ENCODE measurements at places on chromosomes 7 and 10.

GRCh38 chr7:28102797-28103196 lies 77.8 kb downstream of the JAZF1 start:
- no peak for DNase-seq

DNA sequence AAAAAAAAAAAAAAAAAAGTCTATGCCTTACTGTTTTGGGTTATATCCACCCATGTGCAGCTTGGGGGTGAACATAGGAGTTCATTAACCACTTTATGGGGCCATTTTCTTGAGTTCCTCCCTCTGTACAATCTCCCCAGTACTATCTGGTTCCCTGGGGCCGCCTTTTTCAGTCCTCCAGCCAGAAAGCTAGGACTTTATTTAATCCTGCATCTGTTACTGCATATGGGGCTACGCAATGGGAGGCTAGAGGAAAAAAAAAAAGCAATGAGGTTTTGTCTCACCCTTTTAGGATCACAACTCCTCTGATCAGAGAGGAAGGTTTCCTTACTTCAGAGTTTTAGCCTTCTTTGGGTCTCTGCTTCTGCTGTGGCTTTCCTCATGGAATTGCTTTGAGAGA lies 51.0 kb downstream of the BTRC start:
- DNase-seq, result no peak

GRCh38 chr7:151245360-151246101 lies 3.0 kb downstream of the SMARCD3 start:
- DNase-seq, result no peak

DNA sequence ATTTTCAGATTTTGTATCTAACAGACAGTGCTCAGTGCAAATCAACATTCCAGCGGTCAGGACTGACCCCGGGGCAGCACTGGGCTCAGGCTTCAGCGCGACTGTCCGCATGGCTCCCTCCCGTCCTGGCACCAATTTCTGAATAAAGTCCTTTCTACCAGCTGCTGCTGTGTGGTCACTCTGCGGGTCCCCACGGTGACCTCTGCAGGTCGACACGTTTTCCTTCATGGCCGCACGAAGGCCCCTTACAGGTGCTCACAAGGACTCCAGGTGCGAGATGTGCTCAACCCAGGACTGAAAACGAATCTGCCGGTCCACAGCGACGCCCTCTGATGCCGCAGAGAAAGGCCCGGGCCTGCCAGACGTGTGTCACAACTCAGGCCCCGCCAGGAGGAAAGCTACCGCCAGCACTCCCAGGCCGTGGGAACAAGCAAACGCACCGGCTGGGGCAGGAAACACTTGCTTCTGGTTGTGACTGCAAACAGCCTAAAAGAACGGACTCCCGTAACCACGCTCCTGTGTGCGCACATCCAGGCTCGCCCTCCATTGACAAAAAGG lies 3.7 kb upstream of the UTF1 start:
- no peak for DNase-seq

DNA sequence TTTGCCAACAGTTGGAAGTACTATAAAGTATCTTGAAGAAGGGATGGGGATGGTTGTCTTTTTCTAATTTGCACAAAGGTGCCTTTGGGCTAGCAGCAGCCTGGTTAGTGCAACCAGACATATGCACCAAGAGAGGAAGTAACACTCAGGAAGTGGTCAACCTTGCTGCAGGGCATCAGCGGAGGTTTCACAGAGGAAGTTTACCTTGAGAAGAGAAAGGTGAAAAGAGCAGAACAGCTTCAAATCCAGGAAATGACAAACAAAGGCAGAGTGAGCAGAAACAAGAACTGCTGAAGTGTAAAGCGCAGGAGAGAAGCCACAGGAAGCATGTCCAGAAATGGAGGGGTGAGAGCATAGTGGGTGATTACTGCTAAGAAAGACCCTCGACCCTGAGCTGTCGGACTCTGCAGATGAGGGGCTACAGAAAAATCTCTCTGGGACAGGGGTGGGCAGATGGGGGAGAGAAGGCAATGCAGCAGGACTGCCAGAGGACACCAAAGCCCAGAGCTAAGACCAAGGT lies 66.9 kb downstream of the STK17A start:
- no peak for DNase-seq

- no peak for DNase-seq
Observed at GRCh38 chr7:27576360-27576944, 86.2 kb downstream of the HIBADH start.

DNA sequence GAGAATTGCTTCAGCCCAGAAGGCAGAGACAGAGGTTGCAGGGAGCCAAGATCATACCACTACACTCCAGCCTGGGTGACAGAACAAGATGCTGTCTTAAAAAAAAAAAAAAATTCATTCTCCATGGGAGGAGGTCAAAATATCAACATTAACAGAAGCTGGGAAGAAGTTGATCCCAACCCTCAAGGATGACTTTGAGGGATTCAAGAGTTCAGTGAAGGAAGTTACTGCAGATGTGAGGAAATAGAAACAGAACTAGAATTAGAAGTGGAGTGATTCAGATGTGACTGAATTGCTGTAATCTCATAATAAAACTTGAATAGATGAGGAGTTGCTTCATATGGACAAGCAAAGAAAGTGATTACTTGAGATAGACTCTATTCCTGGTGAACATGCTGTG lies 19.7 kb upstream of the RPEL1 start:
- no peak for DNase-seq
